Nephron progenitor cell (in vitro differentiated cells): ENCODE measurements at places on chromosomes 7 and 10.

DNA sequence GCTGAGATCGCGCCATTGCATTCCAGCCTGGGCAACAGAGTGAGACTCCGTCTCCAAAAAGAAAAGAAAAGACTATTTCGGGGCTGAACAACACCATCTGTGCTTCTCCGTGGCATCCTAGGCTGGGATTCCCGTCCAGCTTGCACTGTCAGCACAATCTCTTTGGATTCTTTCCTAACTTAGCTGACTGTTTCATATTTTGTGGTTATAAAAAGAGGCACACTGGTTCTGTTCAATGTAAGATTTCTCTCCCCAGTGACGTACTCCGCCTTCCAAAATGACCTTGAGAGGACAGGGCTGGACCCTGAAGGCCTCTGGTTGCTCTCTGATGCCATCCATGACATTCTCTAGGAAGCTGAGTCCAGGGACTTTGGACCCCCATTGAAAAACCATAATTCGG, 8.8 kb downstream of the ZNHIT1 start:
- DNase-seq: no peak

GRCh38 chr7:69845721-69846495, 247.6 kb downstream of the AUTS2 start:
- DNase-seq: no peak

DNA sequence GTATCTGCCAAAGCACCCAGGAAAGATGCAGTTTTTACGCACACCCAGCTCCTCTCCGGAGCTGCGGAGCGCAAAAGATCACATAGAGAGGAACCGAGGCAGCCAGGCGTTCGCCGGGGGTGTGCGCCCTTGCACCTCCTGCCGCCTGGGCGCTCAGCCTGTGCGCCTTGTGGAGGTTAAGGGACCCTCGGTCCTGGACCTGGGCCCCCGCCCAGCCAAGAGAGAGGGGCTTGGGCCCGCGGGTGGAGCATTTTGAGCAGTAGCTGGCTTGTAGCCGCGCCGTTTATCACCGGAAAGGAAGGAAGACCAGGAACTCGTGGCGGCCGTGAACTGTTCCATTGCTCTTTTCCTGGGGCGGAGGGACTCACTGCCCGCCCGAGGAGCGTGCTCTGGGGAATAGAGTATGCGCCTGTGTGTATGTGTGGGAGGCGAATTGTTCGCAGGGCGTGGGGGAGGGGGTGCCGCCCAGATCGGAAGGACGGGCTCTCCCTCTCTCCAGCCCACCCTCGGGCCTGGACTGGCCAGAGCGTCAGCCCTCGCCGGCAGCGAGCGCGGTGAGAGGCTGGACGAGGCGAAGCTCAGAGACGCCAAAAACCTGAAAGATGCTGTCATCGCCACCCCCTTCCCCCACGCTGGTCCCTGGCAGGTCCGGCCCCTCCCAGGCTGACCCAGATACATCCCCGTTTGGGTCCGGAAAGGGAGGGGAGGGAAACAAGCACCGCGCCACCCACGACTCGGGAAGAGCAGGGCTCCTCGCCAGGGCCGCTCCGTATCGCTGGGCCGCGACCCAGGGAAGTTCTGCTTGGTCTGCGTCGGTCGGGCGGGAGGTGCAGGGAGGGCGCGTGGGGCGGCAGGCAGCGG, 1.2 kb upstream of the WNT2 start:
- peak; percentile 61 for DNase-seq

GRCh38 chr10:11521860-11522259, 89.6 kb downstream of the USP6NL start:
- no peak for DNase-seq

DNA sequence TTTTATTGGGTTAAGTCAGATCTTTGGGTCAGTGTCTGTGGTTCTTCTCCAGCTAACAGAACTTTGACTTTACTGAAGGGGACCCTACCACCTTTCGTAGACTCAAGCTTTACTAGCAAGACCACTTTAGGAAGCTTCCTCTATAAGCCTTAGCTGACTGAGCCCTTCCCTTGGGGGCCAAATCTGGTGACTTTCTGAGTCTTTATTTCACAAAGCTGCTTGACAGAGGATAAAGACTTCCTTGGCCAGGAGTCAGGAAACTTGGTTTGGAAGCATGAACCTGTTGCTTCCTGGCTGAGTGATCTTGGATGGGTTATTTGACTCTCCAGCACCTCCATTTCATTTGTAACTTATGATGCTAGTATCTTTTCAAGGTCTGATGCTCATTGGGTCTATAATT, 466.7 kb downstream of the TYW1 start:
- no peak for DNase-seq

- no peak for DNase-seq
Observed at GRCh38 chr7:132578050-132578370, 1.7 kb upstream of the PLXNA4 start.

GRCh38 chr7:116464375-116464774, 35.2 kb upstream of the CAV2 start:
- DNase-seq: no peak

DNA sequence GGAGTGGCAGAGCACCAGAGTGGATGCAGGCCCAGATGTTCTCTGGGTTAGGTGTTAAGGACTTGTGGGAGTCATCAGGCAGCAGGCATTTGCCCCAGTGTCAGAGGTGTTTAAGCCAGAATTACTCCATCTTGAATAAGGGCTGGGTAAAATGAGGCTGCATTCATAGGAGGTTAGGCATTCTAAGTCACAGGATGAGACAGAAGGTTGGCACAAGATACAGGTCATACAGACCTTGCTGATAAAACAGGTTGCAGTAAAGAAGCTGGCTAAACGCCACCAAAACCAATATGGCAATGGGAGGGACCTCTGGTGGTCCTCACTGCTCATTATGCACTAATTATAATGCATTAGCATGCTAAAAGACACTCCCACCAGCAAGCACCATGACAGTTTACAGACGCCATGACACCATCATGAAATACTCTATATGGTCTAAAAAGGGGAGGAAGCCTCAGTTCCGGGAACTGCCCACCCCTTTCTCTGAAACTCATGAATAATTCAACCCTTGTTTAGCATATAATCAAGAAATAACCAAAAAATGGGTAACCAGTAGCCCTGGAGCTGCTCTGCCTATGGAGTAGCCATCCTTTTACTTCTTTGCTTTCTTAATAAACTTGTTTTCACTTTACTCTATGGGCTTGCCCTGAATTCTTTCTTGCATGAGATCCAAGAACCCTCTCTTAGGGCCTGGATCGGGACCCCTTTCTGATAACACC, 882 bp upstream of the LRRC61 start:
- no peak for DNase-seq

DNA sequence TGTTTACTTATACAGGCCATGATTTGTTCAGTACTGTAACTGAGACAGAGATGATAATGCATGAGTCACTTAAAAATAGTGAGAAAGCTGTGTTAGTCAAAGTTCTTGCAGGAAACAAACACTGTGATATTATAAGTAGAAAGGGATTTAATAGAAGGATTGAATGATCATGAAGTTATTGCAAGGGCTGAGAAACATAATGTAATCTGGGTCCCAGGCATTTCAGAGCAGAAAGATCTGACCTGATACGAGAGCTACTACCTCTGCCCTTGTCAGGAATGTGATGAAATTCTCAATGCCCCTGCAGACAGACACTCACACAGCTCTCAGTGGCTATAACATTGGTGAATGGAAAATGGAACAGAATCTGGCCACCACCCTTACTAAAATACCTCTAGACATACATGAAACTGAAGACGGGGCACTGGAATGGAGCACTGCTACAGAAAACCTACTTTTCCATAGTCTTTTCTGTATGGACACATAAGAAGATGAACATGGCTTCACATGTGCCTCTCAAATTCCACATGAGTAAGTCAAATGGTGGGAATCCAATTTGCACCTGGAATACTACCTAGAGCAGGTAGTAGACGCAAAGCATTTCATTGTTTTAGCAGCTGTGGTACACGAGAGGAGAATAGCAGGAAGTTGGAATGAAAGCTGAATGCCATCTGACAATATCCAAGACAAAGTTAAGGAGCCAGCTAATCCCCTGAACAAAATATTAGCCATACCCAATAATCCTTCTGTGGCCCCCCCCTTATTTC, 19.1 kb upstream of the VWDE start:
- DNase-seq: no peak

DNA sequence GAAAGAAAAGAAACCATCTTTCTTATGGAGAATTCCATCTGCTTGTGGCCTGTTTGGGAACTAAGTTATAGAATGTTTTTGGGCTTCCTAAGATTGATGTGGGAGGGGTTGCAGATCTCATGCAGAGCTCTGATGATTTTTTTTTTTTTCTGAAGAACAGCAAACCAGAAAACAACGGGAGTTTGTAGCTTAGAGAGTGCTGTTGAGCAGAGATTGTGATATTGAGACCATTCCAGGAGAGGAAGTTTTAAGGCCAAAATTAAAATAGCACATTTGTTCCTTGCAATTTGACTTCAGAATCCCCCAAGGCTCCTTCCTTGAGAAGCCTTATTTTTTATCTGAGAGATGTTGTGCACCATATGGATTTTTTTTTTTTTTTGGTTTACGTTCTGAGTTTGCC, 159.5 kb upstream of the NRP1 start:
- no peak for DNase-seq

- no peak for DNase-seq
Observed at GRCh38 chr10:76117949-76118348, 686.5 kb downstream of the LRMDA start.

DNA sequence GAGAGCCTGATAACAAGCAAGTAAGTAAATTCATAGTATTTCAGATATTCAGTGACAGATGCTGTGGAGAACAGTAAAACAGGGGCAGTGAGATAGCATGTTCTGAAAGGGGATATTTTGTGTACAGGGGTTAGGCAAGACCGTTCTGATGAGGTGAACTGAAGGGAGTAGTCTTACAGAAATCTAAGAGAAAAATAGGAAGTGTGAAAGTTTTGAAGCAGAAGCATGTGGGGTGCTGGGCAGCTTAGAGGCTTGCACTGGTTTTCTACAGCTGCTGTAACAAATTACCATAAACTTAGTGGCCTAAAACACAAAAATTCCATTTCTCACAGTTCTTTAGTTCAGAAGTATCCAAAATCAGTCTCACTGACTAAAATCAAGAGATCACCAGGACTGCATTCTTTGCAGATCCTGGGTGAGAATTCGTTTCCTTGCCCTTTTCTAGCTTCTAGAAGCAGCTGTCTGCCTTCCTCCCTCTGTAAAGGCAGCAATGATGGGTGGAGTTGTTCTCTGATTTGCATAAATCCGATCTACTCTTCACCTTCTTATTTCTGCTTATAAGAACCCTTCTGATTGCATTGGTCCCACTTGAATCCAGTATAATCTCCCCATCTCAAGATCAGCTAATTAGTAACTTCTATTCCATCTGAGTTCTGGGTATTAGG, 7.5 kb upstream of the KLF14 start:
- no peak for DNase-seq

GRCh38 chr7:698515-699475, 27.7 kb upstream of the DNAAF5 start:
- peak; percentile 21 for DNase-seq

- DNase-seq: no peak
Observed at GRCh38 chr7:143303733-143304132, 12.2 kb upstream of the CLCN1 start.

DNA sequence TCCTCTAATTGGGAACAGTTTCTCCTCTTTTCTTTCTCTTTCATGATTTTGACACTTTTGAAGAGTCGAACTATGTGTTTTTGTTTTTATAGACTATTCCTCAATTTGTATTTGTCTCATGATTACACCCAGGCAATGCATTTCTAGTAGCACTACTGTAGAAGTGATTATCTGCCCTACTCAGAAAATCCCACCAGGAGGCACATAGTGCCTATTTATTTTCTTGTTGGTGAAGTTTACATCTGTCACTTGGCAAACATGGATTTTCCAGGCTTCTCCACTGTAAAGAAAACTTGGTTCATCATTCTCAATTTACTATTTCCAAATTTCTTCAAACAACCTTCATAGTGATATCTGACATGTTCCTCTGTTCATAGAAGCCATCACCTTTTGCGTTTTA, 893.9 kb downstream of the CCSER2 start:
- no peak for DNase-seq

DNA sequence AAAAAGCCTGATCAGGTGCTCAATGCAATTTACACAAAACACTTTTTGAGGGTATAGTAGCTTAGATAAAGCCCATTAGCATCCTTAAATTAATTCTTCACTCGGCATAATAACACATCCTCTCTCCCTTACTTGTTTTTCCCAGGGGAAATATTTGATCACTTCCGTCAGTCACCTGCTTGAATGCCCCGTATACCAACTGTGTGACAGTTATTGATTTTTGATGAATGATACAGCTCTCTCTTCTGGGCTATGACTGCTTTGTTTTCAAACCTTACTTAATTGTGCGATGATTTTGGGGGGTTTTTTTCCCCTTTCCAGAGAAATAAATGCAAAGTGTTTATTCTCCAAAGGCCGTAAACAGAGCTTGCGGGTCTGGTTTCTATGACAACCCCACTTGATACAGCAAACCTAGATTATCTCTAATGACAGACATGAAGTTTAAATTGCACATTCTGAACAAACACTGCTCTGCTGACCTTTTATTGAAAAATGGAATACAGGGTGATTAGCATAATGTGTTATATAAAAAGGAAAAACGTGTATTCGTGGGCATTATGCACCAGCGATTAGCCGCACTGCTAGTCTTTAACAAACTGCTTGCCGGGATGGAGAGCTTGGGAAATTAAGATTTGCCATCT, 78.4 kb upstream of the NANOS1 start:
- DNase-seq: no peak

- DNase-seq: peak; percentile 22
Observed at GRCh38 chr10:91796331-91797047, 1.7 kb upstream of the TNKS2 start.

GRCh38 chr7:100680576-100681271, 7.2 kb downstream of the GNB2 start:
- no peak for DNase-seq

DNA sequence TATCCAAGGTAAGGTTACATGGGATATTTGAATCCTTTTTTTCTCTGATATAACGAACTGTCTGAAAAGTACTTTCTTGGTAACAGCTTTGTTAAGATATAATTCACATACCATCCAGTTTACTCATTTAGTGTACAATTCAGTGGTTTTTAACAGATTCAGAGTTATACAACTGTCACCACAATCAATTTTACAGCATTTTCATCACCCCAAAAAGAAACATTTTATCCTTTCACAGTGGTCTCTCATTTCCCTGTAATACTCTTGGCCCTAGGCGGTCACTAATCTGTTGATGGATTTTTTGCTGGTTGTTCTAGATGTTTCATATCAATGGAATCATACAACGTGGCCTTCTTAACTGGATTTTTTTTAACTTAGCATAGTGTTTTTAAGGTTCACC, 91.6 kb downstream of the GLCCI1 start:
- DNase-seq: no peak

DNA sequence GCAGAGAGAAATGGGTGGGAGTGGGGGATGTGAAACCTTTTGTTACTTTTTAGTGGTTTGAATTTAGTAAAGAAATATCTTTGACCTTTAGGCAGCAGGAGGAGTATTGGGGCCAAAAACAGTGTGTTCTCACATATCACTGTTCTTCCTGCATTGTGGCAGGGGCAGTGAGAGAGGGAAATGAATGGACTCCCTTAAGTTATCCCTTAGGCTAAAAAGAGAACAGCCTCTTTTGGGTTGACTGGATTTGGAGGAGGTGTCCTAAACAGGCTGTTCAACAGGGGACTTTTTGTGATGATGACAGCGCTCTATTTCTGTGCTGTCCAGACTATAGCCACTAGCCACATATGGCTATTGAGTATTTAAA, 22.3 kb downstream of the ZNF775 start:
- DNase-seq: no peak
